ENCODE measurements at places on chromosomes 6 and 20. TPM values are rescaled to one million over a fixed set of nuclear protein-coding genes. Genes with fewer than 3 reads are reported as not detected.

The SIRPA gene
- 35.6 TPM for total RNA-seq

The EEF1A2 gene
- 2.5 TPM for total RNA-seq

The WRNIP1 gene
- total RNA-seq = 71.6 TPM

DNA sequence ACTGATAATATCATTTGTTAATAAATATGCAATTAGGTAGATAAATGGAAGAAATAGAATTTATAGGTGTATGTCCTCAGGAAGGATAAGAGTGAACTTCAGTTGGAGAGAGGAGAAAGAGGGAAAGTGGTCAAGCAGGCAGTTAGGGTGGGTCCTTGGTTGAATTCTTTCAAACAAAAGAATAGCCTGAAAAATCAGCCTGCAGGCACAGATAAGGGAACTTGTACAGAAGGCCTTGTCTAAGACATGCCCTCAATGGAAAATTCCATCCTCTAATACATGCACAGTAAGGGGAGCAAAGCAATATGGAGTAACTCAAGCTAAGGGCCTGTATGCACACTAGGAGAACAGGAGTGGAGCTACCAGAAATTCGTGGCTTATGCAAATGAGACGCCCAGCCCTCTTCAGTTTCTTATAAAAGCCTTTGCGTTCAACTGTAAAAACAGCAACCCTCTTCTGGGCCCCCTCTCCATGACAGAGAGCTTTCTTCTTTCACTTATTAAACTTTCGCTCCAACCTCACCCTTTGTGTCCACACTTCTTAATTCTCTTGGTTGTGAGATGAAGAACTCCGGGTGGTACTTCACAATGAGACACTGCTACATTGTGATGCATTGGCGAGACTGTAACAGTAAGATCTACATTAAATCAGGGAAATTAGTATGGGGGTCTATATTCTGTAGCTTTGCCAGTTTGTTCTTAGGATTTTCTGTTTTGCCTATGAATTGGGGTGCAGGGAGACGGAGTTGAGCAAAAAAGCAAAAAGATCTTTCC, 147.0 kb downstream of the HS3ST5 start:
- no peak for DNase-seq

DNA sequence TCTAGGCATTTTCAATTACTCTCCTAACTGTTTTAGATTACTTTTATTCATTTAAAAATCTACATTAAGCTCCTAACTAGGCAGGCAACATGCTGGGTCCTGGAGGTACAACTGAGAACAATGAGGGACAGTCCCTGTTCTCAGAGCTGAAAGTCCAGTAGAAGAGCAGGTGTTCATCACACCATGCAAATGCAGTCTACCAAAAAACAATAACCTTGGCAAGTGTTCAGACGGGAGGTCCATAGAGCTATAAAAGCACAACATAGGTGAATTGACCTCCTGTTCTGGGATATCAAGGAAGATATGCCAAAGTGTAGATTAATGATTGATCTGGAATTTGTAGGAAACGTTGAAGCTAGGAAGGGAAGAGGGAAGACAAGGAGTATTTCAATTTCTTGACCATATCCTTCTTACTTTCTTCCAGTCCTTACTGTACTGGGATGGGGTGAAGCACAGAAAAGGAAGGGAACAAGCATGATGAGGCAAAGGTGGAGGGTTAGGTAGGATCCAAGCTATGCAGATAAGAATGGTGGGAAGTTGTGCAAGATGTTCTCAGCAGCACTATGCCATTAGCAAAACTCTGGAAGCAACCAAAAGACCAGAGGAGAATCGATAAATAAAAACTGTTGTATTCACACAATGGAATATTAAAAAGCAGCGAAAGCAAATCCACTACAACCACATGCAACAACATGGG, 485.7 kb upstream of the JARID2 start:
- no peak for DNase-seq

DNA sequence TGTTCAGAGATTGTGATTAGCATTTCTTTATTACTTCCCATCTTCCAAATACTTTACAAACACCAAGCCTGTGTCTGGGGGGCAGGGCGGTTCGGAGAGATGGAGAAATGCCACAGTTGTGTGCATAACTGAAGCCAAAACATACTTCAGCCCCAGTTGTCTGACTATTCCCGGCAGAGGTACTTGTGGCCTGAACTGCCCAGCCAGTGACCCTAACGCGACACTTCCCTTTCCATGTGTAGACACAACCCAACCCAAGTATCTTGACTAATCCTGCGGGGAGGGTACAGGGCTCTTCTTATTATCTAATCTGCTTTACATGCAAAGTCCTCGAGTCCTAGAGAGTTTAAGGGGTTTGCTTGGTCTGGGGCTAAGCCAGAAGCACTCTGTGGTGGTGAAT, 46.2 kb downstream of the ISM1 start:
- DNase-seq = no peak

GRCh38 chr6:136359851-136360250, 70.2 kb upstream of the BCLAF1 start:
- DNase-seq = no peak

DNA sequence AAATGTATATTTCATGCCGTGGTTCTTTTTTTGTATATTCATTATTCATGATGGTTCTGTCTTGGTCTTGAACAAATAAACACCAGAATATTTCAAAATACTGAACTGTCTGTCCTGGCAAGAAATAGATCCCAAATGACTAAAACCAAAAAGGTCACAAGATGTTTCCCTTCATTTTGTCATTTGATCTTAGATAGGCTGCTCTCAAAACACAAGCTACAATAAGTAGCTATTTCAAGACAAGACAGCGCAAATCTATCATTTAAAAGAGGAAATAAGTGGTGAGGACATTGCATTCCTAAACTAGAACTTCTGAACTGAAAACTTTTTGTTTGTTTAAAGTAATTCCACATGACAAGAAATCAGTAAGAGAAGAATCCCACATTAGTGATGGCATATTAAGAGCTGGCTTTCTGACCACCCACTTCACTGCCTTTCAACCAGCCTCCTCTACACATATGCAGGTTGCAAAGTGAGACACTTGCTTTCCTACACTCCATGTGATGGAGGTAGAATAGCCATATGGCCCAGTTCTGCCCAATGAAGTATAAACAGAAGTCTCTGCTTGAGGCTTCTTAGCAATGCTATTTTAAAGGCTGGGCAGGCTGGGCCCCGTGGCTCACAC, 54.4 kb upstream of the CCDC28A start:
- no peak for DNase-seq

DNA sequence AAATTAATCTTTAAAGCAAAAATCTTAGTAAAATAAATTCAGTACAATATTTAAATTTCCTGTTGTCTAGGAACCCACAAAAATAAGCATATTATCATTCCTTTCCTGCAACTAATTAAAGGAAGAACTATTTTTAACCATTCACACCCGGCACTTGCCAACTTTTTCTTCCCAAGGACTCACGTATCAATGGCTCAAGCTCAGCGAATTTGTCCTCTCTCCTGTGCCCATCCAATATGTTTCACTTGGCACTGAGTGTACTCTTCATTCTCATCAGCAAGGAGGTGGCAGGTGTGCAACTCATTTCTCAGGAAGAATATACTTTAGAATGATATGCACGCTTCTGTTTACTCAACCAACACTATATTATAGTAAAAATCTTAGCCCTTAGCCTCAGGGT, 419.4 kb downstream of the C6orf118 start:
- no peak for DNase-seq

DNA sequence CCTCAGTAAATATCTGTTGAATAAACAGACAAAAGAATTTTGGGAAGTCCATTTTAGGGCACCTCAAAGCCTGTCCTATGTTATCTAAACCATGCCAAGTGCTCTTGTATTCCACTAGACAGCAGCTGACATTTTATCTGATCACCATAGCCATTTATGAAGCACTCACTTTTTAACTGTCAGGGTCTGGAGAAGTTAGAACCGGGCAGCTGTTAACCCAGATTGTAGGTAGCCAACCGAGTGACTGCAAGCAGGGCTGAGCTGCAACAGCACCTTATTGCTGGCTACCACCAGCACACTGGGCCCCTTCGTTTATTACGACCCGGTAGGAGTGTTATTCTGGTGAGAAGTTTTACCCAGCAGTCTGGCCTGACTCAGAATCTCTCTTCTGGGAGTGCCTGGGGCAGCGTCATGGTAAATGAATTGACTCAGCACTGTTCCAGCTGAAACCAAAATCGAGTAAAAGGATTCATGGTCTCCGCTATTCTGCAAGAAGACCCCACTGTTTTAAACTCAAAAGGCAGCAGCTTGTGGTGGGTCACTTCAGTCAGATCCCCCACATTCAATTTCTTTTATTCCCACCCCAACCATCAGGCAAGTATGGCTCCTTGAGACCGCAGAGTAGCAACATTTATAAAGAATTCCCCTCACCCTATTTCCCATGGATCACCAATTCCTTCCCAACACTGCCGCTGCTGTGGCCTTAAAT, 1.7 kb downstream of the UBE2V1 start:
- DNase-seq = no peak

DNA sequence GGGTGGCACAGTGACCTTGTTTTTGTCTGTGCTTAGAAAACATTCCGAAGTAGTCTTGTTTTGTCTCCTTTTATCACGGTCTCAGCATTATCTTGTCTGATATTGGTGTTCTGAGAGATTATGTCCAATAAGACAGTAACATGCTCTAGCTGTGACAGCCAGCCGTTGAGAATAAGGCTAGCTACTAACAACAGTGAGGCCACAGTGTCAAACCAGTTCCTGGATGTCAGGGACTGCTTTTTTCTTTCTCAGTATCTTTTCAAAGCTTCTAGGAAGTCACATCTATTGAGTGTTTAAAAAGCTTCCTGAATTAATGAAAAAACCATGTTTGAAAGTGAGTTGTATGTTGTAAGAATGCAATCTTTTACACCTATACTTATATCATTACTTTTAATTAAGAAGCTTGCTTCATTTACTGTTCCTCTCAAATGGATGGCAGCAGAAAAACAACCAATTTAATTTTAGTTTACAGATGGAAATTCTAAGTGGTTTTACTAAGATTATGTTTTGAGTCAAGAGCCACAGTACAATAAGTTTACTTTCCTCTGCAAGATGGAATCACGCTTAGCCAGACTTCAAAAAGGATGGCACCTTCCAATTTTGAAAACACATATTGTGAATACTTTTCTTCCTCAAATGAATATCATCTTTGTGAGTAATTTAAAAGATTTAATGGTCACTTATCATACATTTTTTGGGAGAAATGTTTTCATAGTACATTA, 53.1 kb downstream of the MAP3K7 start:
- no peak for DNase-seq

GRCh38 chr6:296151-297122, 4.2 kb downstream of the DUSP22 start:
- no peak for DNase-seq

DNA sequence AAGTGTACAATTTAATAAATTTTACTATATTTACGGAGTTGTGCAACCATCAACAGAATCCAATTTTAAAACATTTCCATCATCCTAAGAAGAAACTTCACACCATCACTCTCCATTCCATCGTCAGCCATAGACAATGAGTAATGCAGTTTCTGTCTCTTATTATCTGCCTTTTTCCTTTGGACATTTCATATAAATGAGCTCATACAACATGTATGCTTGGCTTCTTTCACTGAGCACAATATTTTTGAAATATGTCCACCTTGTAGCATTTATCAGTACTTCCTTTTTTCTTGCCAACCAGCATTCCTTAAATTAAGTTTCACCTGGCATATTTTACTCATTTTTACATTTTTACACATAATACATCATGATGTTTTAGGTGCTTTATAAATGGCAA, 22.7 kb upstream of the HIVEP1 start:
- no peak for DNase-seq

DNA sequence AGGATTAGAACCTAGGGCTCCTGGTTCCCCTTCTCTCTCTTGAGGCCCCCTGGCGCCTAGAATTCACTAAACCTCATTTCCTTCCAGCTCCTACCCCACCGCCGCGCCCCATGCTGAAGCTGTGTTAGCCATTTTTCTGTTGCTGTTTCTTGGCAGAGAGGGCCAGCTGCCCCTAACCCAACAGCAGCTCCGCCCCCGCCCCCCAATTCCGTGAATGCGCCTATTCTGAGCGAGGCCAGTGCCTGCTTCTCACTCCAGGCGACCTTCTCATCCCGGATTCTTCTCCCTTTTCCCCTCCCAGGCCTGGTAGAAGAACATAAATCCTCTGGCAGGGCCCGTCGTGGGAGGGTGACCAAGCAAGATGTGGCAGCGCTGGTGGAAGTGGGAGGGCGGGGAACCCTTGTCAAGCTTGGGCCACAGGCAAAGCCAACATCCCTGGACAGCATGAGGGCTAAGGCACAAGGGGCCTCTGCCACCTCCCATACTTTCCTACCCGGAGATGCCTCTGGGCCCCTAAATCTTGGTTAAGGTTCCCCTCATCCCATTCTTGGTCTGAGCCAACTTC, 518 bp downstream of the RBPJL start:
- DNase-seq = no peak

GRCh38 chr6:18596531-18596835, 209.3 kb downstream of the RNF144B start:
- DNase-seq = no peak

- no peak for DNase-seq
Measured at GRCh38 chr6:46099952-46100351, 29.8 kb upstream of the ENPP4 start.

DNA sequence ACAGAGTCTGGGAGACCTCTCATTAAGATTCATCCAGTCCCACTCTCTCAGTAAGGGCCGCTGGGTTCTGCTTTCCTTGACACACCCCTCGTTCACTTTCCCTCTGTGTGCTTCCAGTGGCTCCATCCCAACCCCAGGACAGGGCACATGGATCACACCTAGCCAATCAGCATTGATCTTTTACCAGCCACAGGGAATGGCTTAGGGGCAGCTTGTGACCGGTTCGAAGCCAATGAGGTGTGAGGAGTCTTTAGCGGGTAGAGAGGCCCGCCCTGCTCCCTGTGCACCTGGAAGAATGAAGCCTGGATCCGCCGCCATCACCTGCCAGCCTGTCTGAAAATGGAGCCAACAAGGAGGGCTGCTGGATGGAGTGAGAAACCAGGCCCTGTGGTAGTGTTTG, 35.2 kb upstream of the OVOL2 start:
- no peak for DNase-seq

DNA sequence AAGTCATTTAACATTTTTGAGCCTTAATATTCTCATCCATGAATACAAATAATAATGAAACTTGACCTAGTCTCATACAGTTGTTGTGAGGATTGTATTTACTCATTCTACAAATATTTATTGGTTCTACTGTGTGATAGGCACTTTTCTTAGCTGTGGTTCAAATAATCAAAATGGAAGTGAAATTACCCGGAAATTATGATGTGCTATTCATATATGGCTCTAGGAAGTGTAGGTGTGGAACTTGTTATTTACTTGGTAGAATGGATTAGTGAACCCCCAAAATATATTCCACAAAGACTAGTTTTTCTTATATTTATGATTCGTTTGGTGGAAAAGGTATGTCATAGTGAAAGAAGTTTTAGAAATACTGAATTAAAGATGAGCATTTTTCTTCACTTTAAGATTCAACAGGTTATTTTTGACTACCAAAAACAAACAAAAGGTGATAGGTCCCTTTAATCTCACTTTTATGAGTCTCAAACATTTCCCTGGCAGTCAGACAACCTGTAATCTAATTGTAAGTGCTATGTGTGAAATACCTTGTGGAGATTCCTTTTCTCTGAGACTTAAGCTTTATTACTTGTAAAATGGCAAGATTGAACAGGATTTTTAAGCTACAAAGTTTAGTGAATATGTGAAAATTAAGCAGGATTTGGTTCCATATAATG, 77.8 kb downstream of the STXBP5 start:
- DNase-seq = no peak
